ENCODE measurements at places on chromosomes 3 and 15.

GRCh38 chr3:175186511-175186910, 327.4 kb downstream of the NAALADL2 start:
- no peak for DNase-seq

DNA sequence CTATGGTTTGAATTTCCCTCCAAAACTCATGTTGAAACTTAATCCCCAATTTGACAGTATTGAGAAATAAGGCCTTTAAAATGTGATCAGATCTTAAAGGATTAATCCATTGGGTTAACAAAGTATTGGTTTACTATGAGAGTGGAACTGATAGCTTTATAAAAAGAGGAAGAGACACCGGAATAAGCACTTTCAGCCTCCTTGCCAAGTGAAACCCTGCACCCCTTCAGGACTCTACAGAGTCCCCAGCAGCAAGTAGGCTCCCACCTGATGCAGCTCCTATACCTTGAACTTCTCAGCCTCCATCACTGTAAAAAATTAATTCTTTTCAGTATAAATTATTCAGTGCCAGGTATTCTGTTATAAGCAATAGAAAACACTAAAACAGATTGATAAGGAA, 348.3 kb downstream of the CGGBP1 start:
- peak; percentile 4 for DNase-seq

- no peak for DNase-seq
Observed at GRCh38 chr15:47402829-47403228, 314.5 kb upstream of the SEMA6D start.

GRCh38 chr15:68371851-68372250, 60.1 kb downstream of the ITGA11 start:
- DNase-seq = no peak

DNA sequence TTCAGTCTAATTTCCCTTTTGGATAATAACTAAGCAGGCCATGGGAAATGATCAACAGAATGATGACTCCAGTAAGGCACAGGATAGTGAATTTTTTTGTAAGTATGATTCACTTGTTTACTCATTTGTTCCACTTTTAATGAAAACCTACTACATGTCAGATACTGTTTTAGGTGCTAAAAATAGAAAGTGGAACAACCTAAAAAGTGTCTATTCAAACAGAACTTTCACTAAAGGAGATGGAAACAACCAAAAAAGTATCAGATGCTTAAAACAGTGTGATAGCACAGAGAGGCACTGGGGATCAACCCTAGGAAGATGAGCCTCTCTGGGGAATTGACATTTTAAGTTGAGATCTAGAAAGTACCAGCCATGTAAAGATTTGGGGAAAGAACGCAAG, 11.1 kb downstream of the RYK start:
- no peak for DNase-seq

DNA sequence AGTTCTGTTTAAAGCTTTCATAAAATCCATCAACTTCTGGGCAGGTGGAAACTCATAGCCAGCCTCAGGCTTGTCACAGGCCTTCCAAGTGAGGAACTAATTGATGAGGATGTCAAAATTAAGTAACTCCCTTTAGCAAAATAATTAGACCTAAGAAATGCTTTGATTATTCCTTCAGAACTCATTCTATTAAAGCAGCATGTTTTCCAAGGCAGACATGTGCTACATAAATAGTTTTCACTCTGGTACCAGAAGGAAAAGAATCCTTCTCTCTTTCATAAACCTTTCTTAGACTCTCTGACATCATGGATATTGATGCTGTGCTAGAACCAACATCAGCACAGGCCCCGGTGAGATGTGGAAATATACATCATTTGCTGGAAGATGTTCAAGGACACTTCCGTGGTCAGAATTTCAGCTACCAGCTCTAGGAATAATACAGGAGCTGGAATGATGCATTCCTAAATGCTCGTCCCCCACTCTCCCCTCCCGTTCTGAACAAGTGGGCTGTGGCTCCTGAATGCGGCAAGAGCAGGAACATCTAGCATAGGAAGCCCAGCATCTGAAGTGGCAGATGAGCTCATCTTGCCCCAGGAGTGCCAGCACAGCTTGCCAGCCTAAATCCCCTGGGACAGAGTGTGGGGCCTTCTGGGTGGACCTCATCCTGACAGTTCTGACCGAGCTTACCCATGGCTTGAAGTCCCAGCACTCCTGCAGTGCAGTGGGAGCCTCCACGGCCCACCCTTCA, 82.4 kb downstream of the WWTR1 start:
- no peak for DNase-seq

DNA sequence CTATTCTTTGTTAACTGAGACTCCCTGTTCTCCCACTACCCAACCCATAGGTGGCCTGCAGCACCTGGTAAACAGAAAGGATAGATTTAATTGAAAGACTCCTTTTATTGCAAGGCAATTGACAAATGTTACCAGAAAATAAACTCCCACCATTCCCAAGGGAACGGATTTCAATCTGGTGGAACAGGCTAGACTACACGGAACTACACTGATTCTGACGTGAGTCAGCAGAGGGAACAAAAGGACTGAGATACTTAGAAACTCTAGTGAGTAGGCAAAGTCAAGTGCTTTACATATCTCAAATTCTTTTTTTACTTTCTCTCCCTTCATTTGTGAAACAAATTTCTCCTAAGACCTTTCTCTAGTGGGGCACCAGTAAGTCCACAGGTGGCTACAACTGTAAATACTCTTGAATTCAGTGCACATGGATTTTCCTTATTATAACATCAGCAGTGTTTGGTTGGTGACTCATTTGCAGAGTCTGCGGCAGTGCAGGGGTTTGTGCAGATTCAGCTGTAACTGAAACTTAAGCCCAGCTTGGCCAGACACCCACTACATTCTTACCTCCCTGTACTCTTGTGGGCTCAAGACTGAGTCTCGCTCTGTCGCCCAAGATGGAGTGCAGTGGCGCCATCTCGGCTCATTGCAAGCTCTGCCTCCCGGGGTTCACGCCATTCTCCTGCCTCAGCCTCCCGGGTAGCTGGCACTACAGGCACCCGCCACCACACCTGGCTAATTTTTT, 34.3 kb upstream of the PLSCR2 start:
- DNase-seq = no peak

GRCh38 chr3:178518660-178519396, 17.4 kb upstream of the KCNMB2 start:
- no peak for DNase-seq

- peak; percentile 33 for DNase-seq
Observed at GRCh38 chr15:58771621-58772250, 634 bp downstream of the MINDY2 start.

GRCh38 chr3:116886202-116886893, 176.8 kb downstream of the TUSC7 start:
- DNase-seq = no peak

GRCh38 chr3:186094271-186094670, 14.6 kb downstream of the ETV5 start:
- peak; percentile 73 for DNase-seq

GRCh38 chr3:14162178-14162577, 16.2 kb downstream of the XPC start:
- DNase-seq = no peak

GRCh38 chr3:184656829-184657681, 54.8 kb downstream of the MAGEF1 start:
- DNase-seq = no peak

- DNase-seq = no peak
Observed at GRCh38 chr15:70910958-70911357, 18.3 kb downstream of the LRRC49 start.

GRCh38 chr15:55353025-55353424, 34.0 kb downstream of the PIGB start:
- DNase-seq = no peak

DNA sequence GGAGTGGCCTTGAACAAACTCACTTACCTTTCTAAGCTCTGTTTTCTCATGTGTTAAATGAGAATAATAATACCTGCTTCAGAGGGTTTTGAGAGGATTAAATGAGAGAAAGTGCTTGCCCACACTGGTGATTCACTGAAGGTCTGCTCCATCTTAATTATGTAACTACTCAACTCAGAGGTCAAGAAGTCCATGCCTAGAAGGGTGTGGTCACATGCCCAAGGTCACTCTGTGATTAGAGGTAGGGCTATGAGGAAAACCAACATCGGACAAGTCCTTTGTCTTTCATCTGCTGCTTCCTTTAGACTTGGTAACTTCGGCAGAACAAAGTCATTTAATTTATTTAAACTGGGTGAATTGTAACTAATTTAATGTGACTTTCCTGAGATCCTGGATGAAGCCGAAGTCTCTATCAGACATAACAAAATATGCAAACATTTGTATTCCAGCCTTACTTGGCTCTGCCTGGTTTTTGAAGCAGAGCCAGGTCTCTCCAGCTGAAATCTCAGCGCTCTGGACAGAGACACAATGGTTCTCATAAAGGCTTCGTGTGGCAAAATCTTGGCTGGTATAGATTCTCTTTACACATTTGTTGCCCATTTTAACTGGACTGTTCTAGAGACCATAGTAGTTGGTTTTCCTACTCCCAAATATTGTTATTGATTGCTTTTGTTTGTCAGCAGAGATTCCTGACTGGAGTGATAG, 3.0 kb downstream of the CHRNA7 start:
- no peak for DNase-seq

- peak; percentile 46 for DNase-seq
Observed at GRCh38 chr15:90097475-90097874, 4.8 kb downstream of the IDH2 start.

- DNase-seq = no peak
Observed at GRCh38 chr3:184696697-184697096, 15.2 kb downstream of the MAGEF1 start.

- DNase-seq = no peak
Observed at GRCh38 chr3:16838561-16838960, 46.2 kb upstream of the PLCL2 start.

GRCh38 chr3:133979553-133979952, 50.2 kb downstream of the SLCO2A1 start:
- DNase-seq = no peak

DNA sequence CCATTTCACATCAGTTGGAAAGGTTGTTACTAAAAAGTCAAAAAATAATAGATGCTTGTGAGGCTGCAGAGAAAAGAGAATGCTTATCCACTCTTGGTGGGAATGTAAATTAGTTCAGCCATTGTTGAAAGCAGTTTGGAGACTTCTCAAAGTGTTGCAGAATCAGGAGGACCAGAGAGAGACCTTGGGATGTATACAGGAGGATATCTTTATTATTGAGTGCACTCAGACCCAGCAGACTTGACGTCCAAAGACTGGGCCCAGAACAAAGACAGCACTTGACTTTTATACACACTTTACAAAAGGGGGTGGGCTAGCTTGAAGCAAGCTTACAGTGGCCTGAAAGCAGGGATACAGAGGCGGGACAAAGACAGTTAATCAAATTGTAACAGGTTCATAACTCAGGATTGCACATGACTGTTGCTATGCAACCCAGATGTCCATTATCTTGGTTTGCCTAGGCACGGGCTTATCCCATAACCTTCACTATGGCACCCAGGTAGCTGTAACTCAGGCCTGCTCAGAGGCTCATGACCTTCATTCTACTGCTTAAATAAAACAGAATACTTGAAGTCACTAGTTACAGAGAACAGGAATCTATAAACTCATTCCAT, 127.7 kb downstream of the SPATA16 start:
- no peak for DNase-seq

DNA sequence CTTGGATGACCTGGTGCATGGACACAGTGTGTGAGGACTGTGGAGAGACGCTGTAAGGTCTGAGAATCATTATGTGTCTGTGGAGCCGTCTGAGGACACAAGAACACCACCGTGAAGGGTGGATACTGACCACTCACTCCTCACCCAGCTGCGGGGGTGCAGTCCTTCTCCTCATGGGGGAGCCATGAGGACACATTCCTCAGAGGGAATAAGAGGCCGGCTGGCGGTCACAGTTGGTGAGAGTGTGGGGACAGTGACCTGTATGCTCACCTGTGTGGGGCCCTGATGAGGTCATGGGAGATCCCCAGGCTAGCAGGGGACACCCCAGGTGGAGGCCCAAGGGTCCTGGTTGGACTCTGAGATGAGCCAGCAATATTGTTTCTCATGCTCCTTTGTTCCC, 2.5 kb upstream of the TRPM1 start:
- no peak for DNase-seq

GRCh38 chr3:126287536-126288241, 69.5 kb downstream of the KLF15 start:
- DNase-seq = no peak

DNA sequence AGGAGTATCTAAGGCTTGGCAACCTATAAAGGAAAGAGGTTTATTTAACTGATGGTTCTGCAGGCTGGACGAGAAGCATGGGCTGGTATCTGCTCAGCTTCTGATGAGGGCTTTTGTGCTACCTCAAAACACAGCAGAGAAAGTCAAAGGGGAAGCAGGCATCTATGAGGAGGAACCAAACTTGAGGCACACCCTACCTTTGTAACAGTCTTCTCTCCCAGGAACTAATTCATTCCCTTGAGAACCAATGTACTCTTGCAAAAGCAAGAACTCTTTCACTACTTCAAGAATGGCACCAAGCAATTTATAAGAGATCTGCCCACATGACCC, 109.0 kb downstream of the CGGBP1 start:
- no peak for DNase-seq

DNA sequence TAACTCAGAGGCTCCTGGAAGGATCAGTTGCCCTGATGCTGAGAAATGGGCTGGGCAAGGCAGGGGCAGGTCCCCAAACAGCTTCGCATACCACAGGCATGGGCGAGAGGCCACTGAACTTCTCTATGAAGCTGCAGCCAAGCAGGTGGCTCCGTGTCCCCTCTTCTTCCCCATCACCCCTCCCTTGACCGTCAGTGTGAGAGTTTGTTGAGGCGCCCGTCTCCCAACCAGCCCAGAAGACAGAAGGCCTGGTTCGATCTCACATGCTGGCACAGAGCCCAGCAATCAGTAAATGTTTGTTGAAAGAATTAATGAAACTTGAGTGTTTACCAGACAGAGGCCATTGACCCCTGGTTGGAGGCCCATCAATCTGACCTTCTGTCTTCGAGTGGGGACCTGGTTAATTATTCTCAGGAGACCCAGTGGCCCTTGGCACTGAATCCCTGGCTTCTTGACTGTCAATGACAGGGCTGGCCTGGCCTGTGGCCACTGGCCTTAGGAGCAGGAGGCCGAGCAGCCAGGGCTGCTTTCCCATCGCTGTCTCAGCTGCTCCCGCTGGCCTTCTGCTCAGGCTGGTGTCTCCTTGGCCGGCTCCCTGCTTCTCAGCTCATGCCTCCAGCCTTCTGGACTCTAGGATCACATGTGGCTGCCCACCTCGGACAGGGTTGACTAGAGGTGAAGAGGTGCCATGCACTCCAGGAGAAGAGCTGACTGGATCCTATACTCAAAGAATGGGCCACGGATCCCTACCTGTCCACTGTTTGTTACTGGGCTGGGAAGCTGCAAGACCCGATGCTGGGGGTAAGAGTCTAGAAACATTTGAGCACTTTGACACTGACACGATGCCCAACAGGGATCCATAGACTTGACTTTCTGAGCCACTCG, 113.4 kb downstream of the ASB7 start:
- DNase-seq = no peak

DNA sequence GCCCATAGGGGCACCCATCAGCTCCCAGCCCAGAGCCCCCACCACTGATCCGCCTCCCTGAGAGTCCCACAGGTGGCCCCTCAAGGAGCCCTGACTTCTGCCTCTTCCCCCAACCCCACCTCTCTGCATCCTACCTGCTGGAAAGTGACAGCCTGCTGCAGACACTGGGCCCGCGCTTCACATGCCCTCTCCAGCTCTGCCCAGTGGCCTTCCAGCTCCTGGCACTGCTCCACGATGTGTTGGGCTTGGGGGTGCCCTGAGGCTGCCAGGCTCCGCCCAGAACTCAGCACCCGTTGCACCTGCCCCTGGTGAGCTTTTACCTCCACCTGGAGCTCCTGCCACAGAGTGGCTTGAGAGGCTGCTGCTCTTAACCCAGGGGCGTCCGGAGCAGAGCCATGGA, 20.1 kb downstream of the SPTBN5 start:
- no peak for DNase-seq
